Epithelial cell of alveolus of lung (primary cell): ENCODE measurements at places on chromosomes 7 and 10. TPM values are rescaled to one million over a fixed set of nuclear protein-coding genes. Genes with fewer than 3 reads are reported as not detected.

Gene IGFBP3
- total RNA-seq: 34.3 and 660 TPM in 2 replicates

Gene NKX2-3
- total RNA-seq: not detected in 2 replicates

Gene PLEKHS1
- not detected in 2 replicates for total RNA-seq

Gene TUBB8
- total RNA-seq: under 0.01 TPM in 1 of 2 replicates, not detected in the other

Gene PALD1
- 2.3 and 2.5 TPM in 2 replicates for total RNA-seq

Gene CTBP2
- total RNA-seq: 54.9 and 74.1 TPM in 2 replicates

Gene IDI2
- total RNA-seq: not detected in 2 replicates

Gene CYP3A5
- total RNA-seq: 0.24 and 0.39 TPM in 2 replicates

Gene CALHM3
- total RNA-seq: not detected in 2 replicates

Gene UTF1
- total RNA-seq: not detected in 2 replicates

Gene LRCH4
- total RNA-seq: 36.5 and 119 TPM in 2 replicates

Gene SORCS3
- total RNA-seq: not detected in 2 replicates

Gene PNLIP
- total RNA-seq: not detected in 2 replicates

Gene TRPV5
- not detected in 2 replicates for total RNA-seq

Gene FXYD4
- total RNA-seq: not detected in 2 replicates

Gene SKIDA1
- 1.7 and 3.0 TPM in 2 replicates for total RNA-seq

Gene EIF3A
- 74.6 and 79.5 TPM in 2 replicates for total RNA-seq

Gene RADIL
- 0.78 and 7.1 TPM in 2 replicates for total RNA-seq

Gene GIMAP2
- total RNA-seq: 1.0 and 2.1 TPM in 2 replicates

Gene ATOH7
- total RNA-seq: 0.13 and 0.48 TPM in 2 replicates

Gene CRHR2
- total RNA-seq: not detected in 2 replicates

Gene UNCX
- total RNA-seq: not detected in 2 replicates

Gene FAM180A
- 3.6 TPM in 1 of 2 replicates, not detected in the other for total RNA-seq

Gene RBM20
- total RNA-seq: 0.24 and 1.2 TPM in 2 replicates

Gene PLXNA4
- 0.65 and 2.7 TPM in 2 replicates for total RNA-seq

Gene SRRM3
- total RNA-seq: 7.1 and 8.5 TPM in 2 replicates

Gene ITPRID1
- total RNA-seq: not detected in 2 replicates

Gene MOSPD3
- total RNA-seq: 18.2 and 23.9 TPM in 2 replicates

Gene UBTD1
- 27.5 and 32.8 TPM in 2 replicates for total RNA-seq

Gene TAS2R60
- total RNA-seq: not detected in 2 replicates

Gene GDI2
- 357 and 375 TPM in 2 replicates for total RNA-seq

Gene ADIRF
- total RNA-seq: 2.7 and 24.5 TPM in 2 replicates
